Activated CD4-positive, alpha-beta T cell treated with anti-CD3 and anti-CD28 coated beads, Interleukin-2, amount 10 ng/mL, durations not matched to agents 7 days and 5 days (primary cell): ENCODE measurements at places on chromosomes 6 and 20.

DNA sequence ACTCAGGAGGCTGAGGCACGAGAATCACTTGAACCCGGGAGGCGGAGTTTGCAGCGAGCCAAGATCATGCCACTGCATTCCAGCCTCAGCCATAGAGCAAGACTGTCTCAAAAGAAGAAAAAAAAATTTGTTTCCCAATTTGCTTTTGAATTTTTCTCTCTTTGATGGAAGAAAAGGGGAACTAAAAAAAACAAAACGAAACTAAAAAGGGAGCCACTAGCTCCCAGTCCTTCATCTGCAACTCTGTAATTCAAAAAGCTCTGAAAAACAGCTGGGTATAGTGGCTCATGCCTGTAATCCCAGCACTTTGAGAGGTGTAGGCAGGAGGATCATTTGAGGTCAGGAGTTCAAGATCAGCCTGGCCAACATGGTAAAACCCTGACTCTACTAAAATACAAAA is 9.5 kb downstream of the OVOL2 start:
- H3K4me3 ChIP-seq = peak overlapping the region; percentile 13
- no peak for DNase-seq
- H3K36me3 ChIP-seq = no peaks in the 10 kb centered on the region
- H3K4me1 ChIP-seq = no peaks in the 10 kb centered on the region

DNA sequence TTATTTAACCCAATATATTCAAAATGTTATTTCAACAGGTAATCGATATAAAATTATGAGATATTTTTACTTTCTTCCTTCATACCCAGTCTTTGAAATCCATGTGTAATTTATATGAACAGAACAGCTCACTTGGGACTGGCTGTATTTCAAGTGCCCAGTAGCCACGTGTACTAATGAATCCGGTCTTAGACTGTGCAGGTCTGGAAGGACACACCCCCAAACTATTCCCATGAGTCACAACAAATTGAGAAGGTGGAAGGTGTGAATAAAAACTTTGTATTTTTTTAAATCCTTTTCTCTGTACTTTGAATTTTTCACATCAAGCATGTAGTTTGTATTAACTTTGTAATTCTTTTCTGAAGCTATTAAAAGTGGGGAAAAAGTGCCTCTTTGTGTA is 2.8 kb downstream of the UNC5CL start:
- no peak for DNase-seq
- peaks cover 12% of the 10 kb centered on the region for H3K4me1 ChIP-seq
- peaks cover 3% of the 10 kb centered on the region for H3K27me3 ChIP-seq
- no peak overlapping the region for H3K4me3 ChIP-seq

- H3K4me3 ChIP-seq = no peak overlapping the region
- no peak overlapping the region for H3K27ac ChIP-seq
- H3K36me3 ChIP-seq = no peaks in the 10 kb centered on the region
- H3K27me3 ChIP-seq = no peaks in the 10 kb centered on the region
- DNase-seq = no peak
Observed at GRCh38 chr6:170251776-170252571, 38.9 kb downstream of the DLL1 start.

GRCh38 chr6:128437685-128438084 is 82.7 kb downstream of the PTPRK start:
- H3K36me3 ChIP-seq = no peaks in the 10 kb centered on the region
- no peaks in the 10 kb centered on the region for H3K4me1 ChIP-seq
- DNase-seq = no peak
- no peaks in the 10 kb centered on the region for H3K27me3 ChIP-seq
- no peak overlapping the region for H3K4me3 ChIP-seq

GRCh38 chr20:10111139-10111958 is 76.6 kb downstream of the ANKEF1 start:
- H3K4me3 ChIP-seq = no peak overlapping the region
- DNase-seq = no peak
- peaks cover 5% of the 10 kb centered on the region for H3K4me1 ChIP-seq

DNA sequence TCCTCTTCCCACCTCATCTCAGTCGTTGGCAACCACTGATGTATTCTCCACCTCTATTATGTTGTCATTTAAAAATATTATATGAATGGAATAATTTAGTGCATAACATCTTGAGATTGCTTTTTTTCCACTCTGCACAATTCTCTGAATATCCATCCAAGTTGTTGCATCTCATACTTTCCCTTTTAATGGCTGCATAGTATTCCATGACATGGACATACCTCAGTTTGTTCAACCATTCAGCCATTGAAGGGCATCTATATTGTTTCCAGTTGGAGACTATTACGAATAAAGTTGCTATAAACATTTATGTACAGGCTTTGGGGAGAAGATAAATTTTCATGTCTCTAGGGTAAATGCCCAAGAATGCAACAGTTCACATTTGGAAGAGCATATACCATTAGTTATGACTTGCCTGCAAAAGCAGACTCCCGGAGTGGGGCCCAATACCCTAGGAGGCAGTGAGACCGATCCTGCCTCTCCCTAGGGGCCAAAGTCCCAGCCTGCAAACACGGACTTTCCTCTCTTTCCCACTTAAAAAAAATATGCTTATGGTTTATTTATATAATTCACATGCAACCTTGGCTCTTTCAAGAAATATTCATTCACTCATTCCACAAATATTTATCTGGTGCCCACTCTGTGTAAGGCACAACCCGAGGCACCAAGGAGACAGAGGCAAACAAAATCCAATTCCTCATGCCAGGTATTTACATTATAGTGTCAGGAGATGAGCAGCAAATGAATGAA is 227.0 kb upstream of the PMEPA1 start:
- no peaks in the 10 kb centered on the region for H3K27me3 ChIP-seq
- H3K36me3 ChIP-seq = no peaks in the 10 kb centered on the region
- H3K27ac ChIP-seq = no peak overlapping the region
- H3K4me3 ChIP-seq = no peak overlapping the region
- no peak for DNase-seq
- no peaks in the 10 kb centered on the region for H3K4me1 ChIP-seq

GRCh38 chr6:2630891-2631571 is 119.7 kb downstream of the MYLK4 start:
- H3K27me3 ChIP-seq = peaks cover 8% of the 10 kb centered on the region
- no peak overlapping the region for H3K27ac ChIP-seq
- no peak for DNase-seq

- H3K4me3 ChIP-seq = no peak overlapping the region
- DNase-seq = no peak
- peaks cover 4% of the 10 kb centered on the region for H3K27me3 ChIP-seq
- H3K4me1 ChIP-seq = peaks cover 1% of the 10 kb centered on the region
- H3K27ac ChIP-seq = no peak overlapping the region
Observed at GRCh38 chr20:19658137-19658536, 99.9 kb upstream of the RIN2 start.

DNA sequence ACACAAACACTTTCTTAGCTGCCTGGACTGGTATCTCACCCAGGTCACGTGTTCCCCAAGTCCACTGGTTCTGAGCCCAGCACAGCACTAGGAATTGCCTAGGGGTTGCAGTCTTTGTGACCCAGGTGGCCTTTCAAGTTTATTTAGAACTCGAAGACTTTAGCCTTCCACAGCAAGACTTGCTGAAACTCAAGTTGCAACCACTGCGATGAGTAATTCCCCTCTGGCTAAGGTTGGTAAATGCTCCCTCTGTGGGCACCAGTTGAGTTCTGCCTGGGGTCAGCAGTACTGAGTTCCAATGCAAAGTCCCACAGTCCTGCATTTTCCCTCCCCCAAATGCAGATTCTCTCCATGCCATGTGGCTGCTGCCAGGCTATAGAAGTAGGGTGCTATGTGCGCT is 77.6 kb upstream of the MOCS1 start:
- H3K27me3 ChIP-seq = peaks cover 13% of the 10 kb centered on the region
- H3K4me3 ChIP-seq = no peak overlapping the region

GRCh38 chr20:57794600-57795341 is 85.0 kb upstream of the PMEPA1 start:
- peaks cover 4% of the 10 kb centered on the region for H3K27me3 ChIP-seq
- H3K4me1 ChIP-seq = no peaks in the 10 kb centered on the region
- no peaks in the 10 kb centered on the region for H3K36me3 ChIP-seq
- H3K4me3 ChIP-seq = no peak overlapping the region
- H3K27ac ChIP-seq = no peak overlapping the region

GRCh38 chr6:132003516-132004178 is 52.5 kb upstream of the CCN2 start:
- H3K4me3 ChIP-seq = no peak overlapping the region
- no peak overlapping the region for H3K27ac ChIP-seq
- H3K27me3 ChIP-seq = no peaks in the 10 kb centered on the region
- H3K36me3 ChIP-seq = no peaks in the 10 kb centered on the region
- DNase-seq = no peak
- no peaks in the 10 kb centered on the region for H3K4me1 ChIP-seq

DNA sequence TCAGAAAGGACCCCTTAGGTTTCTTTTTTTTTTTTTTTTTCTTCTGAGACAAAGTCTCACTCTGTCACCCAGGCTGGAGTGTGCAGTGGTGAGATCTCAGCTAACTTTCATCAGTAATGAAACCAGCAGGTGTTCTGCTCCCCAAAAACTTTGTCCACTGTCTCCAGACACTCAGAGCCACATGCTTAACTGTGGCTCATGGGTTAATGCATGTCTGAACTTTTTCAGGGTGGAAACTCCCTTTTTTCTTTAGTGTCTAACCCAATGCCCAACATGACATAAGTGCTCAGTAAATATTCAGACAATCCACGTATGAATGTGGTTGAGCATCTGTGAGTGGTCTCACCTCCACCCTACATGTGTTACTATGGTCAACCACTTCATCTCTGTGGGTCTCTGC is 45.4 kb downstream of the MYB start:
- no peak for DNase-seq
- H3K36me3 ChIP-seq = peaks cover 8% of the 10 kb centered on the region
- H3K27ac ChIP-seq = no peak overlapping the region
- H3K4me1 ChIP-seq = peaks cover 46% of the 10 kb centered on the region
- H3K4me3 ChIP-seq = no peak overlapping the region

GRCh38 chr6:129759796-129760605 is 50.0 kb upstream of the ARHGAP18 start:
- H3K36me3 ChIP-seq = peaks cover 4% of the 10 kb centered on the region
- peaks cover 5% of the 10 kb centered on the region for H3K4me1 ChIP-seq
- H3K27ac ChIP-seq = no peak overlapping the region
- no peak overlapping the region for H3K4me3 ChIP-seq
- H3K27me3 ChIP-seq = peaks cover 34% of the 10 kb centered on the region

DNA sequence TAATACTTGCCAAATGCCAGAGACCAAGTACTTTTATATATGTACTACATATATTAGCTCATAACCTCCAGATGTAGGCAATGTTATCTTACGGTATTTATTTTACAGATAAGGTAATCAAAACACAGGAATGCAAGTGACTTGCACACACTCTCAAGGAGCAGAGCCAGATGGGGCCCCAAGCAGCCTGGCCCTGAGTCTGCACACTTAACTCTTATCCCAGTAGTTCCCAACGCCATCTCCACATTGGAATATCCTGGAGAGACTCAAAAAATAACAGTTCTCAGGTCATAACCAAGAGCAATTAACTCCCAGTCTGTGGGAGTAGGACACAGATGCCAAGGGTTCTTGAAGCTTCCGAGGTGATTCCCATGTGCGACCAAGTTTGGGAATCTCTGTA is 398.7 kb downstream of the PHF3 start:
- no peaks in the 10 kb centered on the region for H3K27me3 ChIP-seq
- no peak overlapping the region for H3K4me3 ChIP-seq
- H3K36me3 ChIP-seq = no peaks in the 10 kb centered on the region
- H3K4me1 ChIP-seq = no peaks in the 10 kb centered on the region
- no peak overlapping the region for H3K27ac ChIP-seq
- no peak for DNase-seq

- no peak overlapping the region for H3K27ac ChIP-seq
- H3K4me3 ChIP-seq = no peak overlapping the region
- H3K27me3 ChIP-seq = no peaks in the 10 kb centered on the region
- DNase-seq = no peak
- H3K36me3 ChIP-seq = no peaks in the 10 kb centered on the region
- H3K4me1 ChIP-seq = no peaks in the 10 kb centered on the region
Observed at GRCh38 chr20:14617123-14617522, 279.7 kb upstream of the FLRT3 start.

DNA sequence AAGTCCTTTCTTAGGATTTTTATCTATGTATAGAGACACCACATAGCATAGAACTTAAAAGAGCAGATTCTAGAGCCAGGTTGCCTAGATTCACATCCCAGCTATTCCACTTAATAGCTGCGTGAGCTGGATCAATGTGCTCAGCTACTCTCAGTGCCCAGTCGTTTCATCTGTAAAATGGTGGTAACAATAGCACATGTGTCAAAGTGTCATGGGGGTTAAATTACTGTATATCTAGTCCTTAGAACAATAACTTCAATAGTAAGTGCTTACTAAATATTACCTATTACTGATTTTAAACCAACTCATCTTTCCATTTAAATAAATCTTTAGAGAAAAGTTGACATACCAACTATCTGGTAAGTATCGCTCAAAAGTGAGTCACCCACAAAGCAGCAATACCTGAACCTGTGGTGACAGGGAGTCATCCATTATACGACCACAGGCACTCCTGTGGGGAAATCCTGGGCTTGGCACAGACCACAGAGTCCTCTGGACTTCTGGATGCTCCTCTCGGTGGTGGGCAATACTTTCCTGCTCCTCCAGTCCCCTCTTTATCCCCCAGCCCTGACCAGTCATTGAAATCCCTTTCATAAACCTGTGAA is 154.8 kb downstream of the PDSS2 start:
- no peak for DNase-seq
- no peaks in the 10 kb centered on the region for H3K27me3 ChIP-seq
- H3K4me3 ChIP-seq = no peak overlapping the region
- no peak overlapping the region for H3K27ac ChIP-seq
- no peaks in the 10 kb centered on the region for H3K36me3 ChIP-seq

- H3K4me3 ChIP-seq = no peak overlapping the region
- peaks cover 6% of the 10 kb centered on the region for H3K4me1 ChIP-seq
- H3K27ac ChIP-seq = no peak overlapping the region
- H3K36me3 ChIP-seq = peaks cover 10% of the 10 kb centered on the region
- DNase-seq = no peak
Observed at GRCh38 chr20:34431168-34431567, 68.1 kb downstream of the ITCH start.

- peaks cover 8% of the 10 kb centered on the region for H3K4me1 ChIP-seq
- peaks cover 14% of the 10 kb centered on the region for H3K36me3 ChIP-seq
- DNase-seq = peak; percentile 45
Observed at GRCh38 chr6:44297063-44298038, 15.8 kb downstream of the AARS2 start.

- no peak for DNase-seq
- no peaks in the 10 kb centered on the region for H3K36me3 ChIP-seq
- H3K27ac ChIP-seq = no peak overlapping the region
- H3K27me3 ChIP-seq = peaks cover 13% of the 10 kb centered on the region
- no peak overlapping the region for H3K4me3 ChIP-seq
- H3K4me1 ChIP-seq = no peaks in the 10 kb centered on the region
Observed at GRCh38 chr6:131769385-131770141, 38.3 kb upstream of the ENPP1 start.

DNA sequence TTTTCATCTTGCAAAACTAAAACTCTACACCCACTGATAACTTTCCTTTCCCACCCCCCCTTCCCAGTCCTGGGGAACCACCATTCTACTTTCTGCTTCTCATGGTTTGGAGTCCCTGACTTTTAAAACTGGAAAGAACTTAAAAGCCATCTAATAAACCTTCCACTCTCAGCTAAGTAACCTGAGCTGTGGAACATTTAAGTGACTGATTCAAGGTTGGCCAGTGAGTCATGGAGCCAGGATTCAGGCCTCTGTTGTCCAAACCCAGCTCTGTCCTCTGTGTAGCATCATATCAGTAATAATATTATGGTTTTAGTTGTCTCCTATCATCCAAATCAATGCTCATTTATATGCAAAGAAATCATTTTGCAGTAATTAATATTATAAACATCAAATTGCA is 176.0 kb upstream of the NT5E start:
- H3K4me3 ChIP-seq = no peak overlapping the region
- DNase-seq = no peak
- no peaks in the 10 kb centered on the region for H3K4me1 ChIP-seq
- H3K27me3 ChIP-seq = no peaks in the 10 kb centered on the region
- no peaks in the 10 kb centered on the region for H3K36me3 ChIP-seq
- H3K27ac ChIP-seq = no peak overlapping the region
